ENCODE measurements at places on chromosomes 2 and 18.

GRCh38 chr2:27704342-27704876, 40.7 kb downstream of the SLC4A1AP start:
- no peak for DNase-seq

GRCh38 chr2:164764996-164765395, 76.6 kb downstream of the COBLL1 start:
- DNase-seq, result no peak

DNA sequence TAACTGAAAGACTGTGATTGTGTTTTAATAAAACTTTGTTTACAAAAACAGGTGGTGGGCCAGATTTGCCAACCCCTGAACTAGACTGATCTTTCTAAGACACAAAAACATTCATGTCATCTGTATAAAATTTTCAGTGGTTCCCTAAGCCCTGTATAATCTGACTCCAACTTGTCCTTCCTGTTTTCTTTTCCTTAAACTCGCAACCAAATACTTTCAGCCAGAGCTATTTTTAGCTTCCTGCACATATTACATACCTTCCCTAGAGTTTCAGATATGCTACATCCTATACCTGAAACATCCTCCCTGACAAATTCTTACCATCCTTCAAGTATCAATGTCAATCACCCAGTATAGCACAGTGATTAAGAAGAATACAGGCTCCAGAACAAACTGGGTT, 4.8 kb downstream of the GCFC2 start:
- DNase-seq, result no peak

DNA sequence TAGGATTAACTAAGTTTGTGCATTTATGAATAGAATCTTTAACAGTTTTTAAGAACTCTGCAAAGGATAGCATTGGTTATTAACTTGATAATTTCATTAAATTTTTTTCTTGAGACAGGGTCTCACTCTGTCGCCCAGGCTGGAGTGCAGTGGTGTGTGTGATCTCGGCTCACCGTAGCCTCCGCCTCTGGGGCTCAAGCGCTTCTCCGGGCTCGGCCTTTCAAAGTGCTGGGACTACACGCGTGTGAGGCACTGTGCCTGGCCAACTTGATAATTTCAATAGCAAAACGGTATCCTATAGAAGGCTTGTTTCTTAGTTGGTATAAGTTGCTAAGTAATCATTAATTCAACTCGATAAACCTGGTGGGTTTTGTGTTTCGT, 38.0 kb downstream of the ADNP2 start:
- DNase-seq, result no peak

DNA sequence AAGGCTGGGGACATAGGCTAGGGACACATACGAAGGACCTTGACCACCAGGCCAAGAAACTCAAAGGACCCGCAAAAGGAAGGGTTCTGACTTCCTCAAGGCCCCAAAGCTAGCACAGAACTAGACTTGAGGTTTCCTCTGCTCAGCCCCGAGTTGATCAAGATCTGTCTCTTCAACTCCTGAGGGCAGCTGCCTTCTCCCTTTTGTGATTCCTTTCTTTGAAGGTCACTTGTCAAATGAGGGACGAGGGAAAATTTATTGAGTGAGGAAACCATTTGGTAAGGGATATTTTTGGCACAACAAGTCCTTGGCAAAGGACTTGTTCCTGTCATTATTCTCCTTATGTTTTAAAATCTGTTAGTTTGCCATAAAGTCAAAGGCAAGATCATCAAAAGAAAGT, 12.3 kb upstream of the ROCK2 start:
- no peak for DNase-seq

Data from SW480 (cell line).